Stimulated activated CD4-positive, alpha-beta T cell treated with anti-CD3 and anti-CD28 coated beads, TNF-alpha, amount 100 ng/mL, for 48 hours (primary cell): ENCODE measurements at places on chromosomes 1 and 21.

DNA sequence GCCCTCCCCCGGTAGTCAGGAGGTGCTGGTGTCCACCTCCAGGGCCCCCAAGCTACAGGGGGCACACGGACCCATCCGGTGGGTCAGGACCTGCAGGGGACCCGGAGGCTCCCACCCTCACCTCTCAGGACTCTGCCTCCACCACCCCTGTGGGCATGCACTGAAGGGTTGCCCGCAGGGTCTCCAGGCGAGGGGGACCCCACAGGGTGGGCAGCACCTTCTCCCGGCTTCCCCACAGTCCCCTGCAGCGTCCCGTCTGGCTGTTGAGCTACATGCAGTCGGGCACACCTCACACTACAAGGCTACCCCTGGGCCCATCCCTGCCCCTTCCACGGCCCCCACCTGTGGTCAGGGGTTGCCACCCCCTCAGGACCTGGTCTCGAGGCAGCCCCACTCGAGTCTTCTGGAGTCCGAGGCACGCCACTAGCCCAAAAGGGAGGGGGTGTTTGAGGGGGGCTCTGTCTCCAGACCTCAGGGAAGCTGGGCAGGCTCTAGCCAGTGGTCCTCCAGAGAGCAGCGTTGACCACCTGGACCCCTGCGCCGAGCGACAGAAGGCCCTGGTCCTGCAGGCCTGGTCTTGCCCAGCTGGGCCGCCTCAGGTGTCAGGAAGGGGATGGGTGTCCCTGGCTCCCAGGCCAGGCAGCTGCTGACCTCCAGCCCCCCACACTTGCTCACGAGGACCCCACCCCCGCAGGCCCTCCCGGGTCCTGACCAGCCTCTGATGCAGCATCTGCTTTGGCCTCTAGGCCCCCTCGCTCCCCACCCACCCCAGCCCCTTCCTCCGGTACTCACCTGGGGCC lies 9.6 kb downstream of the PARS2 start:
- DNase-seq: no peak

GRCh38 chr1:234243521-234244260 lies 129.6 kb upstream of the COA6 start:
- DNase-seq: no peak

DNA sequence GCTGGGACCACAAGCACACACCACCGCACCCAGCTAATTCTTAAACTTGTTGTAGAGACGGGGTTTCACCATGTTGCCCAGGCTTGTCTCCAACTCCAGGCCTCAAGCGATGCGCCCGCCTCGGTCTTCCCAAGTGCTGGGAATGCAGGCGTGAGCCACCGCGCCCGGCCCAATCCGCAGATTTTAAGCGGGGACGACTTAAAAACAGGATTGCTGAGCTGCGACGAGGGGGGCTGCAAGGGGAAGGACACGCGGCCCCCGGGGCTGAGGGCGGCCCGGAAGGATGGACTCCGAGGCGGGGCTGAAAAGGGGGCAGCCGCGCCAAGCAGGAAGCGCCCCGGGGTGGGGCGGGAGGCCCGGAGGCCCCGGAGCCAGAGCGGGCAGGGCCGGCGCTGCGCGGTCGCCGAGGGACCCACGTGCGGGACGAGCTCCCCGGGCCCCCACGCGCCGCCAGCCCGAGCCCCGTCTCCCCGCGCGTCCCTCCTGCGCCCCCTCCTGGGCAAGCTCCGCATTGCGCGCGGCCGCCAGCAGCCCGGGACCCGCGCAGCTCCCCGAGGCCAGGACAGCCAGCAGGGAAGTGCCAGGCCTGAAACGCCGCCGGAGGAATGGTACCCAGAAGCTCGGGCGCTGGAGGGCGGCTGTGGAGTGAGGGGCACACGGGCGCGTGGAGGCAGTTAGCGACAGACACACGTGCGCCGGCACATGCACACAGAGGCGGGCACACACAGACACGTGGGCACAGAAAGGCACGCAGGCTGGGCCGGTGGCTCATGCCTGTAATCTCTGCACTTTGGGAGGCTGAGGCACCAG lies 5.5 kb upstream of the PRKCZ start:
- peak; percentile 67 for DNase-seq

DNA sequence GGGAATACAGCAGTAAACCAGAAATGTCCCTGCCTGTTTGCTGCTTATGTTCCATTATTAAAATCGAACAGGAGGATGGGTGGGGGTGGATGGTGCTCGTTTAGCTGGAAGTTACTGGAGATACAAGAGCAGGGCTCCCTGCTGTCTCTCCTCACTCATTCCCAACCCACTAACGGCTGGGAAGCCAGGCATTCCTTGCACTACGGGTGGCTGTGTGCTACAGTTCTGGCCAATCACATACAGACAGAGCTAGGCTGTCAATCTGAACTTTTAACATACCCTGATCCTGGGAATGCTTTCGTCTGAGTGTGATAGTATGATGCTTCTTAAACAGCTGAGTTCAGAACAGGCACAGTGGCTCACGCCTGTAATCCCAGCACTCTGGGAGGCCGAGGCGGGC lies 7.0 kb downstream of the SIPA1L2 start:
- no peak for DNase-seq

GRCh38 chr1:217921126-217921904 lies 290.2 kb downstream of the SPATA17 start:
- DNase-seq: no peak

- DNase-seq: no peak
Observed at GRCh38 chr1:36761113-36761512, 273.2 kb downstream of the GRIK3 start.

GRCh38 chr1:17926906-17927305 lies 171.8 kb downstream of the ACTL8 start:
- DNase-seq: no peak

GRCh38 chr21:30194701-30195299 lies 21.1 kb downstream of the CLDN8 start:
- DNase-seq: no peak

DNA sequence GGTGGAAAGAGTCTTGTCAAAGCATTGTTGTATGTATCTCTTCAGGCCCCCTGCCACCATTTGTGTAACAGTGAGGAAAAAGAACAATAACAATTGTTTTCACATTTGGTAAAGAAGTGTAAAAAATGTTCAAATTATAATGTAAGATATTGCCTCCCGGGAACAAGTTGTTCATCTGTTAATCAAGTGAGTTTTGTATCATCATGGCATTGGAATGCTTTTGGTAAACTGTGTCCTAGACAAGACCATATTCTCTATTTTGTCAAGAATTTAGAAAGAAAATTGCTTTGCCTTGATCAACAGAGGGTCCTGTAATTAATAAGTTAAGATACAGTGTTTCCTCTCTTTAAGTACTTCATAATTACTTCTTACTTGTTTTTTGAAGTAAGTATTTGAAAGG lies 692.0 kb upstream of the NR5A2 start:
- no peak for DNase-seq

- DNase-seq: no peak
Observed at GRCh38 chr1:12503709-12504108, 114.3 kb downstream of the DHRS3 start.

DNA sequence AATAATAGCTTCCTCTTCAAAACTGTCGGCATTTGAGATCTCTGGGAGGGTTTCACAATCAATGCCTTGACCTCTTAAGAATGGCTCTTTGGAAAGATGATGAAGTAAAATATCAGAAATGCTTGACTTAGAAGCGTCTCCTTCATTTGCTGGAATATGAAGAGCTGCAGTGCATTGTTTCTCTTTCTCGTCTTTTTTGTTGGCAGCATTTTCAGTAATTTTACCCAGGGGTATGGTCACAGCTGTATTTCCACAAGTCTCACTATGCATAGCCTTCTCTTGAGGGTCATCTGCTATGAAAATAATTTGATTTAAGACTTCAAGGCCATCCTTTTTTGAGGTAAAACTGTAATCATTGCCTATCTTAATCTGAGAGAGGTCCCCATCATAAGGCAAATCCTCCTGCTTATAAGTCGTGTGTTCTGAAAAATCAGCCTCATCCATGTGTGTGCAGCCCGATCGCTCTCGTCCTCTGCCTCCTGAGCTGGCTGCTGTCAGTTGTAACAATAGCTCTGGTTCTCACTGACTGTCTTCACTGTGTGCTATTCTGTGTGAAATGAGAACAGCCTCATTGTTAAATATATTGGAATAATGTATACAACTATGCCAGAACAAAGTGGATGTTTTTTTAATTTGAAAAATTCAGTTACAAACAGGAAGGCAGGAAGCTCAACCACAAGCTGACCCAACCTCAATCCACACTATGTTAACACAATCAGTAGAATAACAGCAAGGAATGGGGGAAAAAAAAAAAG lies 4.5 kb downstream of the AKNAD1 start:
- no peak for DNase-seq

- DNase-seq: no peak
Observed at GRCh38 chr21:31927689-31928353, 55.0 kb downstream of the HUNK start.

GRCh38 chr21:41845310-41846032 lies 33.7 kb downstream of the PRDM15 start:
- DNase-seq: no peak

GRCh38 chr1:169892927-169893644 lies 610 bp downstream of the SCYL3 start:
- DNase-seq: peak; percentile 24

DNA sequence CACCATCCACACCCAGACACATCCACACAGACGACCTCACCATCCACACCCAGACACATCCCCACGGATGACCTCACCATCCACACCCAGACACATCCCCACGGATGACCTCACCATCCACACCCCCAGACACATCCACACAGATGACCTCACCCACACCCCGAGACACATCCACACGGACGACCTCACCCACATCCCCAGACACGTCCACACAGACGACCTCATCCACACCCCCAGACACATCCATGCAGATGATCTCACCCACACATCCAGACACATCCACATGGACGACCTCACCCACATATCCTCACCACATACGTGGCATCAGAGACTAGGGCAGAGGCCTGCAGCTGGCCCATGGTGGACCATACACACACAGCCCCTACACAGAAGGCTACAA lies 14.7 kb upstream of the FABP3 start:
- no peak for DNase-seq

GRCh38 chr1:173852105-173852504 lies 15.7 kb downstream of the GAS5 start:
- no peak for DNase-seq

DNA sequence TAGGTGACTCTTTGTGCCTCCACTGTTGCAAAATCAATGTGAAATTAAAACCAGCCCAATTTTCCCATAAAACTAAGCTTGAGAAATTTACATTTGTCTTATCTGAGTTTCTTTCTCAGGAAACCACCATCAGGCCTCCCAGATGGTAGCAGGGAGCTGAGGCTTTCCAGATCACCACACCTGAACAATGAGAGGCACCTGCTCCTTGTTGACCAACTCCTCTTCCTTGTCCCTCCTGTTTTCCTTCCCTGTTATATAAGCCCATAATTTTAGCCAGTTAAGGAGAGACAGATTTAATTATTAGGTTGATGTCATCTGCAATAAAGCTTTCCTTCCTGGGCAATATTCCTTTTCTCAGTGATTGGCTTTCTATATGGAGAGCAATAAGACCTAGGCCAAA lies 32.0 kb upstream of the C1orf185 start:
- no peak for DNase-seq

DNA sequence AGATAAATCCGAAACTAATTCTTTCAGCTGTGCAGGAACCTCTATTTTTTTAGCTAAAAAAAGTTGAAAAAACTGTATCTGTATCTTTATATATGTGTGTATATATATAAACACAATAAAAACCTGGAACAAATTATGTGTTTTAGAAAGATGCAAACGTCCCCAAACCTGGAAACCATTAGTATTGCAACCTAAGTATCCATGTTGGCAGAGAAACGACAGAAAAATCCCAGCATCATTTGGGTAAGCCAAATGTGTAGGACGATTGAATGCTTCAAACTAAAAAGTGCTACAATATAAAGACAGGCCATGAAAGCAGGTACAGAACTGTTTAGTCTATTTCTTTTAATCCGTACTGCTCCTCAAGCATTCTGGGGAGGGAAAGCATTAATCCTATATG lies 87.9 kb downstream of the AHCTF1 start:
- DNase-seq: no peak

- no peak for DNase-seq
Observed at GRCh38 chr1:22295856-22296255, 153.0 kb upstream of the WNT4 start.

DNA sequence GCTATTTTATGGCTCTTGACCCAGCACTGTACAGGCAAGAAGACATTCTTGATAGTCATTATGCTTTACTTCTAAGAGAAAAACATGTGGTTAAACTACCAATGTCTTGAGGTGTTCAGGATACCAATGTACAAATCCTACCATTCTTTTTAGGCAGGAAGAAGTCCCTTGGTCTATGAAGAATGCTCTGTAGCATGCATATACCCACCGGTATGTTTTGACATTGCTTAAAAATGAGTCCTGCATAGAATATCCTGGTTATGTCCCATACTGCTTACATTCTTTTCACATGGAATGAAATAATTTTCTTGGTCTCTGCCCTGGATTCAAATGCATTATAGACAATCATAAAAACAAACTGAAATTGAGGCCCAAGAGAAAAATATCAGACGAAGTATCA lies 4.8 kb downstream of the KRTAP27-1 start:
- DNase-seq: no peak

DNA sequence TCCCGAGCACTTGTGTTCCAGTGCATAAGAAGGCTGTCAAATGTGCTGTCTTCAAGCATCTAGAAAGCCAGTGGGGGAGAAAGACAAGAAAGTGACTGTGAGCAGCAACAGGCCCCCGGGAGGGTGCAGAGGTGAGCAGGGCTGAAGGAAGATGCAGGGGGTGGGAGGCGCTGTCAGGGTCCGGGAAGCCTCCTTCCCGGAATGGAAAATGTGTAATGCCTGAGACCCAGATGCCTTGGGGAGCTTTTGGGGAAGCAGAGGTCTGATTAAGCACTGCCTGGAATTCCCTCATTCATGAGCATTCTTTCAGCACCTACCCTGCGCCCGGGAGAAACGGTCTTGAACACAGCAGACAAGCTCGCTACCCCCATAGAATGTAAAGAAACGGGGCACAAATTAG lies 1.3 kb downstream of the NPHP4 start:
- no peak for DNase-seq

GRCh38 chr1:203120325-203121153 lies 7.0 kb upstream of the ADORA1 start:
- no peak for DNase-seq

DNA sequence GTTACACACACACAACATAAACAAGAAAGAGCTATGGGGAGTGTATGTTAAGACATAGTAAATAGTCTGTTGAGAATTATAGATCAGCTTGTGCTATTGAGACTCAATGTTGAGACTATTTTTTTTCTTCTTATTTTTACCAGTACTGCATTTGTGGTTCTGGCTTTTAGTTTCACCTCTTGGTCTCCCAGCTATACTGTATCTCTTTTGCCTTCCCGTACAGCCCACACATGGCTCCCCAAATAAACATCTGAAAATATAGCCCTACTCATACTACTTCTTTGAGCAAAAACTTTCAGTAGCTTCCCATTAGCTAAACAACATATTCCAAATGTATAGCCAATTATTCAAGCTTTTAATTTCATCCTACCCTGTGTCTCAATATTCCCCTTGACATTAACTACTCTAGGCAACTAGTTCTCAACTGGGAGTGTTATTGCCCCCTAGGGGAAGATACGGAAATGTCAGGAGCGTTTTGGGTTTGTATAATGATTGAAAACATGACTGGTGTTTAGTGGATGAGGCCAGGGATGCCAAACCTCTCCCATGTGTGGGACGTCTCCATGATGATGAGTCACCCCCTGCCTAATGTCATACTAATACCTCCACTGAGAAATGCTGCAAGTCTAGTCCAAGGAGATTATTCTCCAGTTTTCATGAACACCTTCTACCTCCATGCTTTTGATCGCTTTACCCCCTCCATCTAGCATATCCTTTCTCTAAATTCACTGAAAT lies 6.8 kb downstream of the RPE65 start:
- peak; percentile 1 for DNase-seq

- no peak for DNase-seq
Observed at GRCh38 chr1:161080441-161081405, 8.6 kb downstream of the NECTIN4 start.

- DNase-seq: no peak
Observed at GRCh38 chr1:117571496-117571895, 34.4 kb upstream of the TENT5C start.
